ENCODE measurements at places on chromosomes 1 and 21.

- no peak for DNase-seq
Observed at GRCh38 chr1:183040547-183040971, 17.3 kb downstream of the LAMC1 start.

GRCh38 chr1:161074676-161075368 is 5.1 kb upstream of the ARHGAP30 start:
- no peak for DNase-seq

- DNase-seq: no peak
Observed at GRCh38 chr1:153588482-153588881, 22.8 kb upstream of the S100A2 start.

GRCh38 chr1:45952072-45952471 is 148.7 kb downstream of the MAST2 start:
- DNase-seq: no peak

- DNase-seq: no peak
Observed at GRCh38 chr1:219085082-219085481, 88.6 kb upstream of the LYPLAL1 start.

GRCh38 chr1:114545315-114545714 is 34.3 kb upstream of the TRIM33 start:
- no peak for DNase-seq

DNA sequence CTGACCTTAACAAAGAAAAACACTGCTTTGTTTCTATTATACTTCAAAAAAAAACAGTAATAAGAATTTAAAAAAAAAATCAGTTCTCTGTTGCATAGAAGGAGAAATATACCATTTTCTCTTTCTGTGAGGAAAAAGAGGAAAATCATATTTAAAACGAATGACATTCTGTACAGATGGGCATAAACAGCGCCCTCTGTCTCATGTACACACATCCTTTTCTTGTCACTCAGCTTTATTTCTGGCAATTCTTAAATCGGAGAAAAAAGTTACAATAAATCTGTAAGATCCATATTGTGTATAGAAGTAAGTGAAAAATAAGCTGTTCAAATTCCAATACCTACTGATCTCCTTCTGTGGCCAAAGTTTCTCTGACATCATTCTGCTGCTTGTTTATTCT is 245.4 kb downstream of the SMYD3 start:
- no peak for DNase-seq

DNA sequence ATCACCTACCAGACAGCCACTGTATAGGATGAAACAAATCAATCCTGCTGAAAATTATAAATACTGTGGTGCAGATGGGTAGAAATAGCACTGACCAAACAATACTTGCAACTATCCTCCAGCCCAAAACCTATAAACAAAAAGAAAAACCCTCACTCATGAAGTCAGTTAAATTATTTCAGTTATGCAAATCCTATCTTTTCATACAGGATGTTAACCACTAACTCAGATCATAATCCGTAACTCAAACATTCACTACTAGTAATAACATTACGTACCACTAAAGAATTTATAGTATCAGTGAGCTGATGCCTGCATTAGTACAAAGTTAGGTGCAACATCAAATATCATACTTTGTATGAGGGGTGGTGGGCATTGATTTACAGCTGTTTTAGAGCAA is 2.6 kb downstream of the NDC1 start:
- DNase-seq: no peak

All from activated naive CD4-positive, alpha-beta T cell treated with anti-CD3 and anti-CD28 coated beads, Interleukin-2, amount 50 U/mL, for 16 hours (primary cell).